Left renal pelvis (tissue), 4 donors: ENCODE measurements at places on chromosomes 11 and 22. TPM values are rescaled to one million over a fixed set of nuclear protein-coding genes. Genes with fewer than 3 reads are reported as not detected.

P2RY6 gene
- 1.3 TPM for polyA plus RNA-seq

ZNF70 gene
- polyA plus RNA-seq: 8.1 TPM

GRCh38 chr11:67440229-67441097 lies 2.8 kb downstream of the CORO1B start:
- DNase-seq: no peak

DNA sequence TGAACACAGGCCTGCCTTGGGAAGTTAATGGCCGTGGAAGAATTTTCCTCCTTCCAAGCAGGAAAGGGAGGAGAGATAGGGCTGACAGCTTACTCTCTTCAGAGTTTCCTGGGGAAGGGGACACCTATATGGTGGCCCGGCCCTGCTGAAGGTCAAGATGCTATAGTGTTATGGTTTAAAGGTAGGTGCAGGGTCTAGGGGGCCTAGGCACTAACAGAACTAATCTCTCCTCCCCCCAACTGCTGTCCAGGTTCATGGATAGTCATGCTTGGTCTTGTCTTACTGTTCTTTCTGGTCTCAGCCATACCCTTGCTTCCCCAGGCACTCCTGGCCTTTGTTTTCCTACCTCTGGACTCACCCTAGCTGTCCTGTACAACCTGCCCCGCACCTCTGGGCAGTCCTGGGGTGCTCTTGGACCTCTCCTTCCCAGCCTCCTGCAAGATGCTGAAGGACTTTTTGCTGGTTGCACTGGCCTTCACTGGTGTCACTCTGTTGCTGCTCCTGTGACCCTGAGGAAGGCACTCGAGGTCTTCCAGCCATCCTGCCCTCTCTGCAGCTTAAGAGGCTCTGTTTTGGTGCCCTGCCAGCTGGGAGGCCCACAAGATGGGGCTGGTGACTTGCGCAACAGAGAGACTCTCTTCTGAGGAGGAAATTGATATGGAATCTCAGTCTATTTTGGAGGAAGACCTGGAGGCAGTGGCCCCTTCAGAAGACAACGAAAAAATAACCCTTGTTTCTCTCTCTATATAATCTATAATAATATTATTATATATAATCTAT lies 17.9 kb downstream of the SEC14L3 start:
- peak; percentile 11 for DNase-seq

DNA sequence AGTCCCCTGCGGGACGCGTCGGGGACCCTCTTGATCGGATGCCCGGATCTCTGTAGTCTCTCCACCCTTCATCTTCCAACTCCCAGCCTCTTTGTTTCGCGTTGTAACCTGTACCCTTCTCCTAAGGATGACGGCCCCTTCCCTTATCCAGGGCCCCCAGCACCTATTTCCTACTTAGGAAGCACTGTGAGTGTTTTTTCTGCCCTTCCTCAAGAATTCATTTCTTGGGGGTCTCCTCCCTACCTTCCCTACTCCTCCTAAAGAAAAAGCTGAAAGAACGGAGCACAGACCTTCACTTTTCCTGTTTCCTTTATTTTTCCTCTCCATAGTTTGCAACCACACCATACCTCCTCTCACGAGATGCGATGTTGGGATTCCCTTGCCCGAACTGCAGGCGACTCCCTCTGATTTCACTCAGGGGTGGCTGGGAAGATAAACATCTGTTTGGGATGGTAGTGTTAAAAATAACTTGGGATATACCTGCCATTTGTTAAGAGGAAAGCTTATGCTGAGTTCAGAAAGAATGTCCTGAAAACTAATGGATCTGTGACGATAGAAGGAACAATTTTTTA lies 593 bp downstream of the FAM118B start:
- DNase-seq: no peak

- DNase-seq: no peak
Measured at GRCh38 chr22:42313804-42314581, 43.5 kb upstream of the TCF20 start.

DNA sequence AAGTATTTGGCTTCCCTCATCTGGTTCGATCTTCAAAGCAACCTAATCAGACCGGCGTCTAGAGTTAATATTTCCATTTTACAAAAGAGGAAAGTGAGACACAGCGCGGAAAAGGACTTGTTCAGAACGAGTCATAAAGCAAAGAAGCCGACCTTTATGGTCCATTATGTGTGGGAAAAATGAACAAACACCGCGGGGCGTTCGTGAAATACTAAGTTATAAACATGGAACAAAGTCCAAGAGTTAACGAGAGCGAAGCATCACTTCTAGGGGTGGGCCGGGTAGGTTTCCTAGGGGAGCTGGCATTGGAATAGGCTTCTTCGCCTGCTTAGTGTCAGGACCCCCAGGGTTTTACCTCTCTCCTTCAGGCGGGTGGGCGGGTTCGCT lies 575 bp downstream of the DUSP18 start:
- DNase-seq: no peak

- no peak for DNase-seq
Measured at GRCh38 chr11:18408558-18409291, 3.4 kb upstream of the LDHC start.

- DNase-seq: no peak
Measured at GRCh38 chr22:43978558-43978957, 23.3 kb downstream of the SAMM50 start.

GRCh38 chr11:61486779-61487178 lies 21.8 kb upstream of the LRRC10B start:
- no peak for DNase-seq
